Psoas muscle (tissue), 8 donors: ENCODE measurements at places on chromosomes 6 and 20. TPM values are rescaled to one million over a fixed set of nuclear protein-coding genes. Genes with fewer than 3 reads are reported as not detected.

- peaks cover 5% of the 10 kb centered on the region for H3K27me3 ChIP-seq
- no peaks in the 10 kb centered on the region for H3K4me1 ChIP-seq
- no peak overlapping the region for H3K4me3 ChIP-seq
These were observed 48.9 kb upstream of the OLIG3 start for GRCh38 chr6:137543114-137543513.

GRCh38 chr6:149385998-149386646 lies 13.9 kb upstream of the SUMO4 start:
- DNase-seq, result no peak
- H3K36me3 ChIP-seq, result peaks cover 9% of the 10 kb centered on the region
- no peaks in the 10 kb centered on the region for H3K27me3 ChIP-seq
- peaks cover 13% of the 10 kb centered on the region for H3K4me1 ChIP-seq
- no peak overlapping the region for H3K27ac ChIP-seq
- no peak overlapping the region for H3K4me3 ChIP-seq

- H3K36me3 ChIP-seq, result no peaks in the 10 kb centered on the region
- peaks cover 74% of the 10 kb centered on the region for H3K4me1 ChIP-seq
- no peak for DNase-seq
These were observed 220.8 kb downstream of the TRDN start for GRCh38 chr6:123415844-123416468.

DNA sequence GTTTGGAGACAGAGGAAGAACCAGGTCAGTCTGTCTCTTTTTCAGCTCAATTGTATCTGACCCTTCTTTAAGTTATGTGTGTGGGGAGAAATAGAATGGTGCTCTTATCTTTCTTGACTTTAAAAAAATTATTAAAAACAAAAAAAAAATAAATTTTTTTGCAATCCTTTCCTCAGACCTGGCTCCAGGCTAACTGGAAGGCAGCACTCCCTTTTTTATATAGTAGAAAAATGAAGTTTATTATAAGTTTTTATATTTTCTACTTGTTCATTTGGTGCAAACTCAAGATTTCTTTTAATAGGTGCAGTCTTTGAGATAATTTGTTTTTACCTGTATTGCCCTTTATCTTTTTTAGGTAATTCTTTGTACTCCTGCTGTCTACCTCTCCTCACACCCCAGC lies 129.6 kb downstream of the SULF2 start:
- no peak overlapping the region for H3K27ac ChIP-seq
- no peaks in the 10 kb centered on the region for H3K27me3 ChIP-seq
- no peaks in the 10 kb centered on the region for H3K4me1 ChIP-seq
- peaks cover 75% of the 10 kb centered on the region for H3K36me3 ChIP-seq
- H3K4me3 ChIP-seq, result no peak overlapping the region

DNA sequence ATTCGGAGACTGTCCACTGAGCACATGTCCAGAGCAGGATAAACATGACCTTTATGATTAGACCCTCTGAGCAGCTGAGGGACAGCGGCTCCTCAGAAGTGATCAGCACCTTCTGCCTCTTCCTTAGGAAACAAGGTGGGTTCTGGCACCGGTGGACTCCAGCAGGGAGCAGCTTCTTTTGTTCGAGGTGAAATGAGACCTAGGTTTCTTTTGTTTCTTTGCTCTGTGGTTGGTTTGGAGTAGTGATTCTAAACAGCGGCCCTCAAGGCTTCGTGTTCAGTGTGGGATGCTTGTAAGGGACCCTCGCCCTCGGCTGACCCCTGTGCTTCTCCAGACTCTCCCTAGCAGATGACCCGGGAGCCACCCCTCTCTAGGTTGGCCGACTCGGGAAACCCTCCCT lies 14.6 kb upstream of the FRMD1 start:
- DNase-seq, result peak; percentile 6
- H3K4me3 ChIP-seq, result no peak overlapping the region
- H3K27ac ChIP-seq, result no peak overlapping the region
- no peaks in the 10 kb centered on the region for H3K27me3 ChIP-seq
- H3K36me3 ChIP-seq, result no peaks in the 10 kb centered on the region
- H3K4me1 ChIP-seq, result no peaks in the 10 kb centered on the region

DNA sequence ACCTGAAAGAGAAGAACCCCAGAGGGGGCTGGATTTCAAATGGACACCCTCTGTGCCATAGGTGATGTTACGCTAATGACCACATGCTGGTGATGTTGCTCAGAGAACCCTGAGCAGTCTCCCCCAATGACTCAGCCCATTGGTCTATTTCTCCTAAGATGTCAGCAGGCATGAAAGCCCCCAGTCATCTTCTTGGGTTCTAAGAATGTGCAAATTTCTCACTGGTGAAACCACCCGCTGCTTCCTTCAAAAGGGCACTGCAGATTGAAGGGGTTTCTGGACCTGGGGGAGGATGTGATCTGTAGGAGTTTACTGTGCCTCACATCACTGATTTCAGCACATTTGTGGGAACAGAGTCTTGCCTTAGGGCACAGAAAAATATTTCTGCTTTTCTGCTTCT lies 298.4 kb upstream of the MOCS1 start:
- no peak for DNase-seq
- no peak overlapping the region for H3K4me3 ChIP-seq
- no peaks in the 10 kb centered on the region for H3K4me1 ChIP-seq
- peaks cover 3% of the 10 kb centered on the region for H3K27me3 ChIP-seq

DNA sequence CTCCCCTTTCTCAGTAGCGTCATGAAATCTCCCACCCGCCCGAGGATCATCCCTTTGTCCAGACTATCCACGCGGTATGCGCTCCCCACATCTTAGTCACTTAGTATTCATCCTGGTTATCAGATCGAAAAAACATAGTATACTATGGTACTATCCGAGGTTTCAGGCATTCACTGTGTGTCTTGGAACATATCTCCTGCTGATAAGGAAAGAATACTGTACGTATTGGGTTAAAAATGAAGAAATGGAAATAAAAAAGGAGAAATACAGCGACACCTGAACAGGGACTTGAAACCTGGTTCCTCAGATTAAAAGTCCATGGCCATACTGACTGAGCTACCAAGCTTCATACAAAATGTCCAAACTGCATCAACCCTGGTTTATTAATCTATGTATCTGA lies 14.0 kb downstream of the HMGN4 start:
- DNase-seq, result no peak
- peaks cover 7% of the 10 kb centered on the region for H3K4me1 ChIP-seq
- no peak overlapping the region for H3K4me3 ChIP-seq
- no peak overlapping the region for H3K27ac ChIP-seq
- H3K36me3 ChIP-seq, result no peaks in the 10 kb centered on the region

- no peaks in the 10 kb centered on the region for H3K27me3 ChIP-seq
- H3K36me3 ChIP-seq, result no peaks in the 10 kb centered on the region
- H3K27ac ChIP-seq, result no peak overlapping the region
- H3K4me3 ChIP-seq, result no peak overlapping the region
These were observed 648.0 kb upstream of the GJE1 start for GRCh38 chr6:141484711-141485110.

- H3K27me3 ChIP-seq, result no peaks in the 10 kb centered on the region
- DNase-seq, result peak; percentile 62
- H3K36me3 ChIP-seq, result no peaks in the 10 kb centered on the region
These were observed 622 bp upstream of the KIZ start for GRCh38 chr20:21125072-21125848.

- H3K4me1 ChIP-seq, result no peaks in the 10 kb centered on the region
- H3K4me3 ChIP-seq, result no peak overlapping the region
- DNase-seq, result no peak
- no peaks in the 10 kb centered on the region for H3K27me3 ChIP-seq
- H3K27ac ChIP-seq, result no peak overlapping the region
These were observed 458.3 kb downstream of the MMUT start for GRCh38 chr6:49004801-49005200.

Gene LRFN2
- not detected for total RNA-seq

Gene SUMO4
- total RNA-seq, result 0.42 TPM

Gene MLN
- not detected for total RNA-seq

Gene BPIFB2
- not detected for total RNA-seq

Gene SYCP2
- total RNA-seq, result 0.88 TPM
